ENCODE measurements at places on chromosomes 4 and X.
A peak's percentile ranks its signal among the peaks of the same experiment; 100 is the strongest.

DNA sequence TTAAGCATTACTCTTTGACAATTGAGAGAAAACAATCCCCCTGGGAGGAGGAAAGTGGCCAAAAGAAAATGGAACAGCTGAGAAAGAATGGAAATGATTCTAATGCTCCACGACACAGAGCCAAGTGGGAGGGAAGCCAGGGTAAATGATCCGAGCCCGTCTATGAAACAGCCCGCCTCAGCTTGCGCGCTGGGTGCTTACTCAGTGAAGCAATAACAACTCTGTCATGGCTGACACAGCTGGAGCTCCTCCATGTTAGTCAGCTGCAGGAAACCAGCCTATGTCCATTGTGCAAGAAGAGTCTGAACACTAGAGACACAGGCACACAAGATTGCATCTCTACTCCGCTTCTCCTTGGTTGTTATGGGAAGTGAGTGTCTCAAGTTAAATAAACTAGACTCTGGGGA, 19.3 kb downstream of the NOA1 start:
- peak; percentile 53 for DNase-seq

DNA sequence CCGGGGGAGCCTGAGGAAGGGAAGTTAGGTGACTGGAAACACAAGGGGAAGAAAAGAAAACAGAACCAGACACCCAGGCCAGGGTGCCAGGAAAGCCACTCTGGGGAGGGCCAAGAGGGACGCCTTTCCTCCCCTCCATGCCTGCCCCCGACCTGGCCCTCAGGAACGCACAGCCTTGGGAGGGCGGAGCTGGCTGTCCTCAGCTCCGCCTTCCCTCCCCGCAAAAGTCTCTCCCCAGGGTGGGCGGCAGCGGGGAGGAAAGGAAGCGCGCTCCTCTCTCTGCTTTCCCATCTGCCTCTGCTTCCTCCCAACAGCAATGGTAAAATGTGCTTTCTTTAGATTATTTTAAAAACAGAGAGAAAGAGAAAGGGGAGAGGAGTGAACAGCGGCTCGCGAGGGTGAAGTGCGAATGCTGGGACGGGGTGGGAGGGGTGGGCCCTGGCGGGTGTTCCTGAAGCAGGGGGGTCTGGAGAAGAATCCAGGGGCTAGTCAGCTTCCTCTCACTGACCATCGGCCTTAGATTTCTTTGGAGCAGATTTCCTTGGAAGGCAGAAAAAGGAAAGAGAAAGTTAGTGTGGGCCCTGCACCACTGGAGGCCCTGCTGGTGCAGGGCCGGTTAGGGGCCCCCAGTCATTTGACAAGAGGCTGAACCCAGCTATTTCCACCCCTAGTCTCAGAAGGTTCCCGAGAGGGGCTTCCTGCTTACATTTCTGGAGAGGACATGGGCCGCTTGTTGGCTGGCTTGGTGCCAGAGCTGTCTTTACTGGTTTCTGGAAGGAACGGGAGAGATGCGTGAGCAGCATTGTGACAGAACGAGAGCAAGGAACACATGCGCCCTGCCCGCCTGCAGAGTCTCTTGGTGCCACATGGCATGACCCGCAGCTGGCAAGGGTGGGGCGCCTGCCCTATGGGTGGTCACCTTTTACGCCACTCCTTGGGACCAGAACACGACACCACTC, 4.7 kb upstream of the RENBP start:
- DNase-seq, result no peak

GRCh38 chr4:143286701-143287571, 49.7 kb upstream of the GAB1 start:
- peak; percentile 21 for DNase-seq

DNA sequence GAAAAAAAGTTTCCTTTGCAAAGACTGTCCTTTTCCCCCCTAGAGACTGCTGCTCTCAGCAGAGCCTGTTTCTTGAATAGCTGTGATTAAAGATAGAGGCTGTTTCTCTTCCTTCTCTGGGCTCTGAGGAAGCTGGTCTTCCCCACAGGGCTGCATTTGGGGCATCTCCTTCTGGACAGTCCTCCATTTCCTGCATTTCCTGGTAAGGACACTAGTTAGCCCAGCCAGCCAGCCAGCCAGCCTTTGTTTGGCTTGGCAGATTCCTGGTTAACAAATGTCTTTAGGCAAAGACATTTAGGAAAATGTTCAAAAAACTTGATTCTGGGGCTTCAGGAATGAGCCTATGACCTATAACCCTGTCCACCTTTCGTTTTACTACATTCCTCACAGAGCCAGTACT, 34.0 kb upstream of the PLAC1 start:
- no peak for DNase-seq

GRCh38 chrX:47483306-47484268, 565 bp upstream of the ZNF41 start:
- DNase-seq, result no peak

DNA sequence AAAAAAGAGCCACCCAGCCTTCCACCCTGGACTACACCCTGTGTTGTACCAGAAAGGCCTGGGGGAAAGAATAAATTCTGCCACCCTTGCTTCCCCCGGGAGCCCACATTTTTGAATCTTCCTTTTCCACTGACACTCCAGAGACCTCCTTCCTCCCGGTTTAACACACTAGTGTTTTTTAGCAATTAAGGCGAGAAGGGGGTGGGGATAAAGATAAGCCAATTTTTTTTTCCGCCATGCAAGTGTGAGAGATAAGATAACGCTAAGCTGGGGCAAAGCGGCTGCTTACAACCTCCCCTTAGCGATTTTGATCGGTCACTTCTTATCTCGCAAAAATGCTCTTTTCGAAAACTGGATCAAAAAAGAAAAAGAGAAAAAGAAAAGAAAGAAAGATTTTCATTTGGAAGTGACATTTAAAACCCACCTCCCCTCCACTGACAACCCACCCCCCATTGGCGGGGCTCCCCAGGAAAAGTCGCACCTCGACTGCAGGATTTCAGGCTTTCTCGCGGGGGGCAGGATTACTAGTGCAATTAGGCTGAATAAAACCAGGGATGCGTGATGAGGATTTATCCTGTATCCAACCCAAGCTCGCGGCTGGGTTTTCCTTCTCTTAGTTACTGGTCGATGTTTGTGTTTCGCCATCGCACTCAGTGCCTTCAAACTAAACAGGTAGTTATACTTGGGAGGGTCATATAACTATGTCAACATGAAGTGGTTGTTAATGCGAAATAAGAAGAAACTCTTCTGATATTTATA, 6.0 kb upstream of the BCOR start:
- DNase-seq, result no peak

Data from NCI-H460 (cell line).